Osteocyte (in vitro differentiated cells): ENCODE measurements at places on chromosomes 6 and 20. TPM values are rescaled to one million over a fixed set of nuclear protein-coding genes. Genes with fewer than 3 reads are reported as not detected.

GRCh38 chr6:14417377-14417776 lies 299.8 kb downstream of the CD83 start:
- H3K27me3 ChIP-seq = peaks cover 19% of the 10 kb centered on the region
- no peak overlapping the region for H3K4me3 ChIP-seq

DNA sequence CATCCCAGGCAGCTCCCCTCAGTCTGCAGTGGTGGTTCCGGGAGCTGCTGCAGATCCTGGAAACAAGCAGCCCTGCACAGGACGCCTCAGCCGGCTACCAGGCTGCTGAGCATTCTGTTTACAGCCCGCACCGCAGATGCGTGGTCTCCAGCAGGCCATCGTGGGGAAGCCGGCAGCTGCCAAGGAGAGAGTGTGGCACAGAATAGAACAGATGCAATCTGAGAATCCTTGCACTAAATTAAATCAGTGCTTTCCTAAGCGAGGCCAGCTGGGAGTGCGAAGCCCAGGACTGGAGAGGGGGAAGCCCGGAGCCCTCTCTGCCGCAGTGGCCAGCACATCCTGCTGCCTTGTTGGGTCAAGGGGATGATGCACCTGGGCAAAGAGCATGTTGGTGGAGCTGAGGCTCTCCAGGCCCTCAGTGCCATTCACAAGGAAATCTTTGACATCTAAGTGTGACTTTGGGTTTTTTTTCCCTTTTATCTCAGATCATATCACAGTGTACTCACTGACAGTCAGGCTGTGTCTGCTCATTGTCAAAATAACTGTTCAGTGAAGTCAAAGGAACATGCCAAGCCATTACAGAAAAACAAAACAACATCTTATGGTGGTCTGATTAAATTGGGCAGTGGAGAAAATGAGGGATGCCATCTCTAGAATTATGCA lies 118.1 kb downstream of the SYNDIG1 start:
- no peaks in the 10 kb centered on the region for H3K36me3 ChIP-seq
- no peak overlapping the region for H3K4me3 ChIP-seq
- no peaks in the 10 kb centered on the region for H3K27me3 ChIP-seq
- DNase-seq = peak; percentile 73
- no peak overlapping the region for H3K27ac ChIP-seq

The TPD52L1 gene
- total RNA-seq = 7.2 and 9.9 TPM in 2 replicates

DNA sequence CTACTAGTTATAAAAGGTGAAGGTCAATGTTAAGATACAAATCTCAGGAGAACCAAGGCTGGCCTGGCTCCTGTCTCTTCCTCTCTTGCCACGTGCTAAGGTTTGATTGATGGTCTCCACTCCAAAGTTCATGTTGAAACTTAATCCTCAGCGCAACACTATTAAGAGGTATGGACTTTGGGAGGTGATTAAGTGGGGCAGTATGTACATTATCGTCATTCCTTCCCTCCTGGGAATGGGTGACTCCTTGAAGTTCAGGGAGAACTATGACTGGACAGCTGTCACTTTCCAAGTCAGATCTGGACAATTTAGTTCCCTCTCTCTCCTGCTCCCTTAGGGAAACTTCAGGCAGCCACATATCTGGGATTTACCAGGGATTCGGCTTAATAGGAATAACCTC lies 50.5 kb downstream of the KCNK5 start:
- H3K27me3 ChIP-seq = no peaks in the 10 kb centered on the region
- no peak overlapping the region for H3K4me3 ChIP-seq
- H3K27ac ChIP-seq = no peak overlapping the region
- no peaks in the 10 kb centered on the region for H3K36me3 ChIP-seq
- no peaks in the 10 kb centered on the region for H3K4me1 ChIP-seq

The SCUBE3 gene
- 14.8 and 16.3 TPM in 2 replicates for total RNA-seq

DNA sequence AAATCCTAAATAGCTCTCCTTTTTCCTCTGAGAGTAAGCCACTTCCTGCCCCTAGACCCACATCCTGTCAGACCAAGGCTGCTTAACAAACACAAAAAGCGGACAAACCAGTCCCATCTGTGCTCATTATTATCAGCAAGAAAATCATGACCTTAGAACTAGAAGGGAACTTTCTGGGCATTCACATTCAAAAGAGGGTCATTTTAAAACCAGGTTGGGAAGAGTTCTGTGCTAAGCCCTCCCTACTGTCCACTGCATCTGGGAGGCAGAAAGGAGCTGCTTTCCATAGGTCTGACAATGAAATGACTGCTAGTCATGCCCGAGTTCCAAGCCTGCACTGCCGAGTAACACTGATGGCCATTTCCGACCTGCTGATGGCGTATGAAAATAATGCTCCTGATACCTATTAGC lies 15.4 kb downstream of the EZR start:
- peaks cover 3% of the 10 kb centered on the region for H3K36me3 ChIP-seq
- no peaks in the 10 kb centered on the region for H3K27me3 ChIP-seq
- peaks cover 42% of the 10 kb centered on the region for H3K4me1 ChIP-seq
- H3K27ac ChIP-seq = peak overlapping the region; percentile 90

DNA sequence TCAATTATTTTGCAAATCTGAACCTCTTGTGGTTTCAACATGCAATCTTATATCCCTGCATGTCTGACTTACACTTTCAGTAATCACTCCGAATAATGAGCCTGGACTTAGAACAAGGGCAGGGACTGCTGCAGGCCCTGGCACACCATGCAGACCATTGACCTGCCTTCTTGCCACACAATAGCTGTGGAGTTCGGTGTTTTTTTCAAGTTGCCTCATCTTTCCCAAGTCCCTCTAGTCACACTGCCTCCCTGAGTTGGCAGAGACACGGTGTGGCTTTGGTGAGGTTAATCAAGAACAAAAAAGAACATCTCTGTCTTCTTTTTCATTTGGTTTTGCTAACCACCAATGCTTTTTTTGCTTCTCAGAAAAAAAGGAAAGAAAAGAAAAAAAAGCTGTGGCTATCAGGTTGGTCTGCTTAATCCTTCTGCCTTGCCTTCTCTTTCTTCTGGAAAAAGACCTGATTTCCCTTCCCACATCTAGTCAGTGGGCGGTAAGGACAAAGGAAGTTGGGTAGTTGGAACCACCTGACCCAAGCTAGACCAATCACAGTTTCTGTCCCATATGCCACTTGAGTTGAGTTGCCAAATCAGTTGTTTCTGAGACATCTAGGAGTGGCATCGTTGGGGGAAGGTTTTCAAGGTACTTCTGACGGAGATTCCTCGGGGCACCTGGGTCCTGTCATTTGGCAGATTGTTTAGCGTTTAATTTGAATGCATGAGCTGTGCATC lies 55.9 kb upstream of the TASP1 start:
- no peaks in the 10 kb centered on the region for H3K36me3 ChIP-seq
- no peak overlapping the region for H3K4me3 ChIP-seq
- H3K4me1 ChIP-seq = no peaks in the 10 kb centered on the region
- H3K27ac ChIP-seq = no peak overlapping the region
- H3K27me3 ChIP-seq = no peaks in the 10 kb centered on the region

- H3K36me3 ChIP-seq = peaks cover 2% of the 10 kb centered on the region
- peaks cover 29% of the 10 kb centered on the region for H3K4me1 ChIP-seq
- H3K27ac ChIP-seq = peak overlapping the region; percentile 88
- H3K4me3 ChIP-seq = peak overlapping the region; percentile 88
- H3K27me3 ChIP-seq = peaks cover 9% of the 10 kb centered on the region
- no peak for DNase-seq
Observed at GRCh38 chr6:138105880-138106664, 1.1 kb downstream of the PERP start.

DNA sequence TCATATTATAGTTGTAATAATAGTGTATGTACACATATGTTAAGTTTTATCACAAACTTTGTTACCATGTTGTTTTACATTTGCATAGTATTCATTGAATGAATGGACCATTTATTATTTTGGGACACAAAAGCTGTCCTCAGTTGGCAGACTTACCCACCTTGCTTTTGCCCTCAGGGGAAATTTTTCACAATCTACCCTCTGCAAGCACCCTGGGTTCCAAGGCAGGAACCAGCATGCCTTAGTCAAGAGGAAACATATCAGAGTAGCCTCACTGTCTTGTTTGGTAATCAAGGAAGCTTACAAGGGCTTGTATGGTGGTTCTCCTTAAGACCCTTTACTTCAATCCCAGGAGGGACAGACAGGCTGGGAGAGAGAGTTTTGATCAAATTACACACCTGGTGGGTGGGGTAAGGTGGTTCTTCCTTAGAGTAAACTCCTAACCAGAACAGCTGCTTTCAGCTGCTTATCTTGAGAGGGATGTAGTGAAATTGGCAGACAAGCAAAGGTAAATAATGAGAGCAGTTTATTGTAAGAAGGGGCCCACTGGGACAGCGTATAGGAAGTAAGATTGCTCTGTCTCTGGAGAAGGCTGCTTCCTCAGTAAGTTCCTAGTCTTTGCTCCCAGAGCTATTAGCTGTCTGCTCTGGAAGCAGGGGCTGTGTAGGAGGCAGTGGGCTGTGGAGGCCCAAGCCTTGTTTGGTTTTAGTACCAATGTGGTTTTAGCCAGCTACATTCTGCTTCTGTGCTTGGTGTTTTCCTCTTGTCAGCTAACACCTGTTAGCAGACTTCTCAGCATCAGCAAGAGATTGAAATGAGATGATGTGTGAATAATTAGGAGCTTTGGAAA lies 31.1 kb downstream of the BRPF3 start:
- H3K27me3 ChIP-seq = no peaks in the 10 kb centered on the region
- H3K27ac ChIP-seq = no peak overlapping the region
- no peaks in the 10 kb centered on the region for H3K4me1 ChIP-seq
- peaks cover 59% of the 10 kb centered on the region for H3K36me3 ChIP-seq
- no peak for DNase-seq
- no peak overlapping the region for H3K4me3 ChIP-seq

GRCh38 chr20:22099348-22099747 lies 393.9 kb downstream of the PAX1 start:
- no peaks in the 10 kb centered on the region for H3K27me3 ChIP-seq
- no peak overlapping the region for H3K27ac ChIP-seq
- H3K4me1 ChIP-seq = no peaks in the 10 kb centered on the region
- DNase-seq = no peak
- H3K4me3 ChIP-seq = no peak overlapping the region

- H3K4me1 ChIP-seq = no peaks in the 10 kb centered on the region
- no peak for DNase-seq
- H3K4me3 ChIP-seq = no peak overlapping the region
- H3K36me3 ChIP-seq = no peaks in the 10 kb centered on the region
Observed at GRCh38 chr6:156654919-156655918, 122.0 kb upstream of the ARID1B start.

- no peaks in the 10 kb centered on the region for H3K27me3 ChIP-seq
- peaks cover 44% of the 10 kb centered on the region for H3K4me1 ChIP-seq
- peak within 1 kb of the TSS; percentile 97 for H3K27ac ChIP-seq
Observed at GRCh38 chr6:12012038-12012557, at the start of gene HIVEP1. HIVEP1 (plus strand) TSS chr6:12012312; CDS start chr6:12015629, 3,317 bp downstream.

The BFSP1 gene
- 12.6 and 13.8 TPM in 2 replicates for total RNA-seq
